ENCODE measurements at places on chromosomes 2 and 18. TPM values are rescaled to one million over a fixed set of nuclear protein-coding genes. Genes with fewer than 3 reads are reported as not detected.

TMEM18 gene
- total RNA-seq, result 24.9 TPM

EVX2 gene
- not detected for total RNA-seq

TMEFF2 gene
- 5.6 TPM for total RNA-seq

LOXHD1 gene
- total RNA-seq, result not detected

UGT1A10 gene
- not detected for total RNA-seq

SS18 gene
- total RNA-seq, result 156 TPM

TRABD2A gene
- 6.0 TPM for total RNA-seq

TMEM169 gene
- total RNA-seq, result under 0.01 TPM

CHST9 gene
- not detected for total RNA-seq

CERS6 gene
- total RNA-seq, result 24.2 TPM

SULT1C4 gene
- 0.30 TPM for total RNA-seq

TMEM200C gene
- not detected for total RNA-seq

ARHGEF33 gene
- 1.2 TPM for total RNA-seq

DPP4 gene
- 178 TPM for total RNA-seq

ABCB11 gene
- not detected for total RNA-seq

COL5A2 gene
- total RNA-seq, result 1,671 TPM

PLEK gene
- under 0.01 TPM for total RNA-seq

ASB18 gene
- total RNA-seq, result not detected

GDF7 gene
- under 0.01 TPM for total RNA-seq

PASK gene
- total RNA-seq, result 1.5 TPM

SRD5A2 gene
- not detected for total RNA-seq

TPGS2 gene
- 164 TPM for total RNA-seq

MERTK gene
- 0.46 TPM for total RNA-seq

ZFP36L2 gene
- 6.4 TPM for total RNA-seq

NCKAP5 gene
- 9.2 TPM for total RNA-seq

SPC25 gene
- total RNA-seq, result 3.6 TPM

ANKRD53 gene
- 1.5 TPM for total RNA-seq

CAPN14 gene
- 0.14 TPM for total RNA-seq

PPM1B gene
- 22.3 TPM for total RNA-seq

OBSL1 gene
- total RNA-seq, result 43.1 TPM

CCL20 gene
- total RNA-seq, result 3.0 TPM

MAP3K19 gene
- not detected for total RNA-seq

SPP2 gene
- total RNA-seq, result not detected

ITGA6 gene
- 14.3 TPM for total RNA-seq

SPHKAP gene
- total RNA-seq, result not detected

FBXO15 gene
- 0.37 TPM for total RNA-seq

KHK gene
- total RNA-seq, result 0.59 TPM

DSG4 gene
- not detected for total RNA-seq

ASTL gene
- total RNA-seq, result 0.23 TPM

COBLL1 gene
- total RNA-seq, result 26.9 TPM

SP140 gene
- under 0.01 TPM for total RNA-seq

SERPINB10 gene
- not detected for total RNA-seq

TBR1 gene
- total RNA-seq, result under 0.01 TPM

All from smooth muscle cell of the umbilical artery (primary cell).